ENCODE measurements at places on chromosomes 11 and 22.
A peak's percentile ranks its signal among the peaks of the same experiment; 100 is the strongest.

GRCh38 chr11:44016546-44017442 lies 31.0 kb upstream of the ACCSL start:
- no peak for DNase-seq

DNA sequence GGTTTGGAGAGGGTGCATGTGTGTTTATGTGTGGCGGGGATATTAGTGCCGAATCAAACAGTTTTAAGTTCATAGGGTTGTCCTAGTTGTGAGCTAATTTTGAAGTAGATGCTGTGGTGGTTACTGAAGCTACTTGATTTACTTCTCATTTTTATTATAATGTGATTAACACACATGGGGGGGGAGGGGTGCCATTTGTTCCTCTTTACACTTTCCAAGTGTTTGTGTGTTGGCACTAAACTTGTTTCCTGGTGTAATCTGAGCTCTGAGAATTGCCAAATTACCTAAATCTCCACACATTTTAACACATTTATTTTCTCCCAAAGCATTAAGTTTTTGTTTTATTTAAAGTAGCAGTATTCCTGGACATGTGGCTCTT lies 60.1 kb downstream of the ZNRF3 start:
- DNase-seq, result no peak

GRCh38 chr11:12556788-12557384 lies 117.3 kb upstream of the TEAD1 start:
- DNase-seq, result peak; percentile 95

GRCh38 chr22:22730655-22731373 lies 86.4 kb downstream of the GGTLC2 start:
- DNase-seq, result no peak

DNA sequence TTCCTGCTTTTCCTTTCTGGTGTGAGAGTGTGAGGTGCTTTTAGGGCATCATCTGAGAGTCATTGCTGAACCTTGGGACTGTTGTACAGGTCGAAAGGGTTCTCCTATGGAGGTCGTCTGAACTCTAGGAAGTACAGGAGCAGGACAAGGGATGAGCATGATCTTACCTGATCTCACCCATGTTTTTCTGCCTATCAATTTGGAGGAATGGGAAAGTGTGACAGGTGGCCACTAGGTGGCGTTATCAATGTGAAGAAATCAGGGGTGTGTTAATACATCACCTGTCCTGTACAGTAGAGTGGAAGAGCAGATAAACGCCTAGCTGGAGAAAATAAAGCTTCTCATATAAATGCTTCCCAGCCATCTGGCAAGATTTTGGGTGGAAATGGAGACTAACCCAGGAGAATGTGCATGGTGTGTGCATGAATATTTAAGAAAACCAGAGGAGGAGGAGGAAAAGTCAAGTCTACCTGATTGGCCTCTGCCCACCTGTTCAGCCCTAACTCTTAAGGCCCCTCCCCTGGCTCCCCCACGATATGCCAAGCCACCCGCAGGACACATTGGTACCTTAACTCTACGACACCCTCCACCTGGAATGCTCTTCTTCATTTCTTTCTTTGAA lies 72.0 kb upstream of the NARS2 start:
- peak; percentile 42 for DNase-seq

DNA sequence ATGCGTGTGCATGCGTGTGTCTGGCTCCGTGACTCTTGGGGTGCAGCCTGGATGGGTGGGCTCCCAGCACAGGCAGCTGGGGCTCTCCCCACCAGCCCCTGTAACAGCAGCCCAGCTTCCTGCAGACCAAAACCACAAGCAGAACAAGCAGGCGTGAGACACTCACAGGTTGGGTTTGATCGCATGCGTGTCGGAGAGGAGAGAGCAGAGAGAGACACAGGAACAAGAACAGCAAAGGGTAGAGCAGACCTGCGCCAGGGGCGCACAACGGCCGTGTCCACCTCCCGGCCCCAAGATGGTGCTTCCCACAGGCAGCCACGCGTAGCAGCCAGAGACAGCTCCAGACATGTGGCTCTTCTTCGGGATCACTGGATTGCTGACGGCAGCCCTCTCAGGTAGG lies at the start of gene CD6:
TSS of gene CD6 (plus strand) at position 161 of the 400 bp plus-strand sequence. CDS start at position 347, 186 bp downstream.
- DNase-seq, result no peak

GRCh38 chr11:85599083-85599482 lies 28.1 kb downstream of the DLG2 start:
- no peak for DNase-seq

DNA sequence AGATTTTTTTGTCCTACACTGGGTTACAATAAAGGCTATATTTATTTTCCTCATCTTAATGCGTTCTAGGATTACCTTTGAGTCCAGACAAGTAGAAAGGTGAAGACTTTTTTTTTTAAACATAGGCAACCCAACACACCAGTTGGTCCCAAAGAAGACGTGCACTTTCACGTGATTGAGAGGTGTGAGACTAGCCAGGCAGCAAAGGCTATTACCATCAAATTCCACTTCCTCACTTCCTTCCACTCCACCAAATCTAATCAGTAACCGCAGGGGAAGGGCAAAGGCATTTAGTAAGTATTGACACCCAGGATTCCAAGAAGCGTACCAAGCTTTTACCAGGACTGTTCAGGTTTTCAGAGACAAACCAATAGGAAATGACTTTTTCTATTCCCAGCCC lies 109.3 kb downstream of the APIP start:
- no peak for DNase-seq

DNA sequence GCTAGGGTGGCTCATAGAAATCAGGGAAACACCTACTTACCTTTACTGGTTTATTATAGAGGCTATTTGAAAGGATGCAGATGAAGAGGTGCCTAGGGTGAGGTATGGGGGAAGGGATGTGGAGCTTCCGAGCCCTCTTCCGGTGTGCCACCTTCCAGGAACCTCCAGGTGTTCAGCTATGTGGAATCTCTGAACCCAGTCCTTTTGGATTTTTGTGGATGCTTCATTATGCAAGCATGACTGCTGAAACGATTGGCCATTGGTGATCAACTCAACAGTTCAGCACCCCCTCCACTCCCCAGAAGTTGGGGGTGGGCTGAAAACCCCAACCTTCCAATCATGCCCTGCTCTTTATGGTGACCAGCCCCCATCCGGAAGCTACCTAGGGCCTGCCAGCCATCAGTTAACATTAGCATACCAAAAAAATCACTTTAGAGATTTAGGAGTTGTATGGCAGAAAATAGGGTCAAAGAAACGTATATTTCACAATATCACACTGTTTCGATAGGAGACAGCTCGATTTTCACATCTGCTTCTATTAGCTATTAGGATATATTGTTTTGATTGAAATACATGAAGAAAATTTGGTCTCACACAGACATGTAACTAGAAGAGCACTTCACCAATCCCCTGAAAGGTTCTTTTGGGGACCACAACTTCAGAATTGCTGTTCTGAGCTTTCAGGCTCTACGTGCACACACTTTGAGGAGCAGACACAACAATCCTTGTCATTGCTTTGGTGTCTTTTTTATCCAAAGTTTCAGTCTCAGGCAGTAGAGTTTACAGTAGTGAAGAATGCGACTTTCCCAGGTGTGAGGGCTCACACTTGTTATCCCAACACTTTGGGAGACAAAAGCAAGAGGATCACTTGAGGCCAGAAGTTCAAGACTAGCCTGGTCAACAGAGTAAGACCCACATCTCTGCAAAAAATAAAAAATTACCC lies 3.3 kb upstream of the POLR2G start:
- DNase-seq, result no peak

GRCh38 chr22:20465759-20466077 lies 28.1 kb upstream of the SCARF2 start:
- no peak for DNase-seq

GRCh38 chr11:16082095-16083055 lies 274.0 kb downstream of the SOX6 start:
- DNase-seq, result peak; percentile 38

DNA sequence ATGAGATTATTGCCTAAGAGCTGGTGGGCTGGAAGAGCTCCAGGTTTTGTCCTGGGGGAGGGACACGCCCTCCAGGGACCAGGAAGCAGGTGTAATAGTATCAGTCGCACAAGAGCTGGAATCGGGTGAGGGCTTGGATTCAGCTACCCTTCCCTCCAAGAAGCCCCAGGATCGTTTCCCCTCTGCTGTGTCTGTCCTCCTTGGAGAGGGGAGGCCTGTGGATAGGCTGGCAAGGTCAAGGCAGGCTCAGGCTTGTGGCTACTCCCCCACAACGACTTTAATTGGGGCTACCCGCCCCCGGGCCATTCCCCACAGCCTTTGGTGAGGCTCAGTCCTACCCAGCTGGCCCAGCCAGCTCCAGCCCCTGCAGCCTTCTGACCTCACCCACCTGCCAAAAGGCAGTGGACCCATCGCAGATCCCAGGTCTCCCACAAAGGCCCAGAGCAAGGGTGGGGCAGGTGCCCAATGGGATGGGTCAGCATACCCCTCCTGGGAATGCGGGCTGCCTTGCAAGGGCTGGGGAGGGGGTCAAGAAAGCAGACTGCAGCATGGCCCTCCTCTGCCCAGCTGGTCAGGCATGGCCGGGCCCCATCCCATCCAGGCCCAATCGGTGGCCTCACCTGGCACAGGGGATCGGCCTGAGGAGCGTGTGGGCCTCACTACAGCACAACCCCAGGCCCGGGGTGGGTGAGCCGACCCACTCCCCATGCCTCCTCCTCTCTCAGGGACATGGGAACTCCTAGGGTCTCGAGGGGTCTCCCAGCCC lies 1.0 kb downstream of the CTSD start:
- peak; percentile 73 for DNase-seq
